Right atrium auricular region (tissue), 2 donors: ENCODE measurements at places on chromosomes 5 and 9. TPM values are rescaled to one million over a fixed set of nuclear protein-coding genes. Genes with fewer than 3 reads are reported as not detected.

DNA sequence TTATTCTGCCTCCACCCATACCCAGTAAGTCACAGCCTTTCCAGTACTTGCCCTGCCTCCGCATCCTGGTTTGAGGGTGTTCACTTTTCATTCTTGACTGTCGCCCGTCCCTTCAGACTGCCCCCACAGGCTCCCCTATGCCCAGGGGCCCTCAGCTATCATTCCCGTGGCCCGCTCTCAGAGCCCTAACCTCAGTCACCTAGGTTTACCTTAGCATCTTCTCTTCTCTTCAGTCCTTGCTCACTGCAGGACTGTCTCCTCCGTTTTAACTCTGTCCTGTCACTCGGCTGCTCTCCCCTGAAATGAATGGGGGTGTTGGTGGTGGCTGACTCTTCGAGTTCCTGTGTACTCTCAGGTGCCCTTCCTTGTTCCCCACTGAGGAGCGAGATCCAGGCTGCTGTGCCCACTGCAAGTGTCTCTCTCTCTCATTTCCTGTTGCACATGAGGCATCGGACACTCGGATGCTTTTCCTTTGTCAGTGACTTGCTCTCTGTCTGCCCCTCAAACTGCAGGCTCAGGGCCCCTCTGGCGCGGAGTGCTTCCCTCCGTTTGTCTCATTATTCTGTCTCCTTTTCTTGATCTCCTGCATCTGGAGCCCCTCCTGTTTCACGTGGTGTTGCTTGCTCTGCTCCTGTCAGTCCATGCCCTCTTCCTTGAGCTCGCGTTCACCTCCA lies 89.8 kb downstream of the CACNA1B start:
- H3K27ac ChIP-seq: no peak overlapping the region
- no peaks in the 10 kb centered on the region for H3K4me1 ChIP-seq
- no peak overlapping the region for H3K4me3 ChIP-seq

- H3K27ac ChIP-seq: peak overlapping the region; percentile 78
- H3K4me1 ChIP-seq: peaks cover 8% of the 10 kb centered on the region
- peaks cover 34% of the 10 kb centered on the region for H3K36me3 ChIP-seq
- peak overlapping the region; percentile 72 for H3K4me3 ChIP-seq
- H3K27me3 ChIP-seq: no peaks in the 10 kb centered on the region
Measured at GRCh38 chr9:129823542-129823934, 398 bp downstream of the TOR1A start.

- H3K36me3 ChIP-seq: no peaks in the 10 kb centered on the region
- H3K4me1 ChIP-seq: no peaks in the 10 kb centered on the region
- peak overlapping the region; percentile 12 for H3K27ac ChIP-seq
- no peaks in the 10 kb centered on the region for H3K27me3 ChIP-seq
Measured at GRCh38 chr9:98992885-98993569, 49.3 kb downstream of the COL15A1 start.

DNA sequence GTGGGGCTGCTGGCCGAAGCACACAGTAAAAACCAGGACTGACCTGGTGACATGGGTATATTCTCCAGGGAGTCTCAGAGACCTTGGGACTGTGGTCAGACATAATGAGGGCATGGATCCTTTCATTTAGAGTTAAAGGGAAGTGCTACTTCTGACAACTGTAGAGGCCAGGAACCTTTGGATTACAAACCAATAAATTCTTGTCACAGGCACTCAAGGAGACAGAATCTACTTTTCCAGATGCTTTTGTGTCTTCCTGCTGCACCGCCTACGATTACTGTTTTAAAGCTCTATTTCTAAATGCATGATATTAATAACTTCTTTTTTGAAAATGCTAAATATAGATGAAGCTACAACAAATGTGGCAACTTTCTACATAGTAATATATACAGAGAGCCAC lies 106.5 kb upstream of the LPAR1 start:
- no peaks in the 10 kb centered on the region for H3K27me3 ChIP-seq
- H3K4me3 ChIP-seq: no peak overlapping the region
- DNase-seq: no peak
- H3K27ac ChIP-seq: no peak overlapping the region

- H3K4me1 ChIP-seq: no peaks in the 10 kb centered on the region
- H3K36me3 ChIP-seq: no peaks in the 10 kb centered on the region
- H3K27me3 ChIP-seq: no peaks in the 10 kb centered on the region
- peak overlapping the region; percentile 43 for H3K27ac ChIP-seq
- no peak for DNase-seq
Measured at GRCh38 chr9:79685577-79685976, 113.8 kb downstream of the TLE4 start.

GRCh38 chr5:131575660-131576227 lies 59.3 kb downstream of the RAPGEF6 start:
- DNase-seq: no peak
- no peak overlapping the region for H3K4me3 ChIP-seq
- H3K27me3 ChIP-seq: no peaks in the 10 kb centered on the region
- no peak overlapping the region for H3K27ac ChIP-seq

DNA sequence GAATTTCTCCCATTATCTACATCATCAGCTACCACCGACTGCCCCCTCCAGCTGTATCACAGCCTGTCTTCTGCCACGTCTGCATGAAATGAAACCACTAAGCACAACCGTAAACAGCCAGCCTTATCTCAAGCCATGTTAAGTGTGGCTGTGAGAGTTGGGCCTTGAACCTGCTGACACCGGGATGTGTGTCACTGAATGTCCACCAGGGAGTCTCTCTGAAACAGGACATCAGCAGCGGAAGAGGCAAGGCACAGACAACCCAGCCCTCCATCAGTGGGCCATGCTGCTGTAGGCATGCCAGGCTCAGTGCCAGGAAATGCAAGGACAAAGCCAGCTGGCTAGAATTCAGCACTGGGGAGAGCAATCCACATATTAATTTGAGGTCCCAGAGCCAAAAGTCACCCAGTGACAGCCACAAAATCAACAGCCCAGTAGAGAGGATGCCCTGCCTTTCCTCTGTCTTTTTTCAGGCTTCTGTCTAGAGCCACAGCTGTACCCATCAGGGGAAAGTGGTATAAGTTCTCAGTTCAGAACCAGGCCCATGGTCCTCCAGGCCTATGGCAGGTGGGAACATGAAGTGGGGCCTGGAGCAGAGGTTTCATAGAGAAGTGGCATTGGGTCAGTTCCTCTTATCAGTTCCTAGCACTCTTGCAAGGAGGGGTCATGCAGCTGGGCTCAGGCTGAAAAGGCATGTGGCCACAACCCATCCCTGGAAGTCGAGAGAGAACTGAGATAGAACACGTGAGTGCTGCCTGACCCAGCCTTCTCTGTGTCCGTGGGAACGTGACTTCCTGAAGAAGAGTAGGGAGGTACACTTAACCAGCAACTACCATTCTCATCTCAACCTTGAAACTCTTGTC lies 199.4 kb downstream of the ESM1 start:
- peaks cover 15% of the 10 kb centered on the region for H3K4me1 ChIP-seq
- no peaks in the 10 kb centered on the region for H3K36me3 ChIP-seq
- no peak for DNase-seq
- H3K27me3 ChIP-seq: no peaks in the 10 kb centered on the region
- peak overlapping the region; percentile 28 for H3K27ac ChIP-seq
- H3K4me3 ChIP-seq: no peak overlapping the region

GRCh38 chr5:74570250-74570649 lies 70.3 kb downstream of the ENC1 start:
- H3K36me3 ChIP-seq: no peaks in the 10 kb centered on the region
- no peak for DNase-seq
- H3K27ac ChIP-seq: no peak overlapping the region
- H3K4me3 ChIP-seq: no peak overlapping the region
- H3K27me3 ChIP-seq: no peaks in the 10 kb centered on the region
- H3K4me1 ChIP-seq: no peaks in the 10 kb centered on the region

GRCh38 chr9:127059765-127060361 lies 62.6 kb downstream of the ANGPTL2 start:
- H3K4me1 ChIP-seq: peaks cover 30% of the 10 kb centered on the region
- no peaks in the 10 kb centered on the region for H3K36me3 ChIP-seq
- no peak overlapping the region for H3K27ac ChIP-seq
- no peak overlapping the region for H3K4me3 ChIP-seq
- H3K27me3 ChIP-seq: no peaks in the 10 kb centered on the region

GRCh38 chr5:156896546-156896945 lies 46.5 kb downstream of the PPP1R2B start:
- H3K4me3 ChIP-seq: no peak overlapping the region
- H3K4me1 ChIP-seq: no peaks in the 10 kb centered on the region
- no peaks in the 10 kb centered on the region for H3K27me3 ChIP-seq
- no peaks in the 10 kb centered on the region for H3K36me3 ChIP-seq

DNA sequence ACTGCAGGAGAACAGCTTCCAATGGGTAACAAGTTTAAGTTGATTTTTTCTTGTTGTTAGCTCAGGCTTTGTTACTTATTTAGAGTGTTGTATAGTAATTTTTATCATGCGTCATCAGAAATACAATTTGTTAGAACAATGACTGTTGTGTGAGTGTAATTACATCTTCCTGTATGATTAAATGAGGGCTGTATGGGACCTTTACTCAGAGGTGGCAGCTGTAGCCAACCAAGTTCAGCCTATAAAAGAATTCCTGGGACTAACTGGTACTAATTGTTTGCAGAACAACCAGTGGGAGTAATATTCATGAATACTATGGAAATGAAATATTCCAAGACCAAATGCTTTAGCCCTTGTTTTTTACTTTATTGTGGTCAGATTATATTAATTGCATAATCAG lies 30.8 kb upstream of the TJP2 start:
- H3K4me1 ChIP-seq: no peaks in the 10 kb centered on the region
- H3K4me3 ChIP-seq: no peak overlapping the region
- DNase-seq: no peak
- no peaks in the 10 kb centered on the region for H3K36me3 ChIP-seq

The CLIC3 gene
- 11.8 TPM for total RNA-seq

The GABRA1 gene
- not detected for total RNA-seq

The GRXCR2 gene
- total RNA-seq: 0.24 TPM

The FEM1C gene
- total RNA-seq: 26.0 TPM

The NUTM2G gene
- total RNA-seq: not detected

The JAKMIP2 gene
- total RNA-seq: 0.33 TPM
